Stimulated activated CD4-positive, alpha-beta T cell treated with anti-CD3 and anti-CD28 coated beads, Interleukin-2, amount 100 ng/mL, for 24 hours (primary cell): ENCODE measurements at places on chromosomes 2 and 18.

DNA sequence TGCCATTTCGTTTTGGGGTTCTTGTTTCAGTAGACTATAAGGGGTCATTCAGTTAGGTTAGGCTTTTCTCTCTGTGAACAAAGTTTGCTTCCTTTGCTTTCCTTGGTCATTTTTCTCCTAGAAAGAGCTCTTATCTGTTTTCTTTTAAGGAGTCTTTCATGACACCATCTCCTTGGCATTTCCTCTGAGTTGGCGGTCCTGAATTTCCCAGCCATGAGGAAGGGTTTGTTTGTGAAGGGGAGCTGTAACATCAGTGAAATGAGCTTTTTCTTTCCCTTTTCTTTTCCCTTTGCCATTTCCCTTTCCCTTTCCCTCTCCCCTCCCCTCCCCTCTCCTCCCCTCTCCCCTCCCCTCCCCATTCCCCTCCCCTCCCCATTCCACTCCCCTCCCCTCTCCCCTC, 61.7 kb downstream of the MAP4K4 start:
- no peak for DNase-seq

DNA sequence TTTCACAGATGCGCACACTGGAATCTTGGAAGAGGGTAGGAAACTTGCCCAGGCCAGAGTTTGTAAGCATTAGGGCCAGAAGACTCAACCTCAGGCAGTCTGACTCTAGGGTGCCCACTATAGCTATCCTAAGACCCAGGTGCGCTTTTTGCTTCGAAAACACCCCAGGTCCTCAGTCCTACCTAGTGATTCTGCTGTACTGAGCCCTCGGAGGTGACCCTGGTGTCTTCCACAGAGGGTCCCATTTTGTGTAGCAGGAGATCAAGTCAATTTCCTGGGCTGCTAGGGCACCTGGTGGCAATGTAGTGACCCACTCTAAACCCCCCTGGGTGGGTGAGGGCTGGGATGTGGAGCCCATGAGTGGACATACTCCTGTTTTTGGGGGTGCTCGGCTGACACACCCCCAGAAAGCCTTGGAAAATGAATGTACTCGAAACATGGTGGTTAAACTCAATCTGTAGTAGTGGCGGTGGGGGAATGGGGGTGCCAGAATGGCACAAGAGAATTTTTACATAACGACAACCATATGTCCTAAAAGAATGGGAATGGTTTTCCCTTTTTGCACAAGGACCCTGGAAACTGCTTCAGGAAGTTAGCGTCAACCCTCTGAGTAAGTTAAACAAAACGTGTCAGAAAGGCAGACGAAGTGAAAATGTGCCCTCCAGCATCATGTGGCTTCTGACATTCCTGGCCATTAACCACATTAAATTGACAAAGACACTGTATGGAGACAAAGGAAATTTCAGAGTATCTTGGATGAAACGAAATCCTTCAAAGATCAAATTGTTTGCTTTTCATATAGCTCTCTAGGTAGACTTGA, 218.0 kb upstream of the COPS8 start:
- no peak for DNase-seq

- DNase-seq, result no peak
These were observed 21.9 kb downstream of the ARPC2 start for GRCh38 chr2:218238887-218239286.

DNA sequence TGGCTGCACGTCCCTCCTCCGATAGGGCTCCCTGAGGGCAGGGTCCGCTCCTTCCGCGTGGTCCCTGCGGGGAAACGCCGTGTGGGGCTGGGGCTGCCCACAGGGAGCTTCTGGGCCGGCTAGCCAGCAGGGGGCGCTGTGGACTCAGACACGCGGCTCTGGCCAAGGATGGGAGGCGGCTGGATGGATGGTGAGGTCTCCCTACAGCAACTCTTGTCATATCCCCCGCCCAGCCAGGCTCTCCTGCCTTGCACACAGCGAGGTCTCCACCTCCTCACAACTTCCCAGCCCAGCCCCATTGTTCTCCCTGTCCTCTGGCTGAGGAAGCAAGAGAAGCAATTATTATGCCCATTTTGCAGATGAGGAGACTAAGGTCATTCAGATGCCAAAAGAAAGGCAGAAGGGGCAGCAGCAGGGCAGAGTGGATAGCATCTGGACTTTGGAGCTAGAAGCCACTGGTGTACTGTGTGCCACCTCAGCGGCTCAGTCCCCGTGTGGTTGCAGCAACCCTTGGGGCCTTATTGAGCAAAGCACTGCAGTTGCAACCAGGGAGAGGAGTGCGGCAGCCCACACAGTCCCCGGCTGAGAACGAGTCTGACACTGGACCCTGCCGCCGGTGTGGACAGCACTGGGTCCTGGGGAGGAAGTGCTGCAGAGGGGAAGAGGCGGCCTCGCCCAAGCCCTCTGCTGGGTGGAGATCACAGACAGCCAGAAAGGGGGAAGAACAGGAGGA, 99.0 kb downstream of the ZFP36L2 start:
- peak; percentile 97 for DNase-seq

- DNase-seq, result no peak
These were observed 22.1 kb downstream of the HTR2B start for GRCh38 chr2:231102772-231103171.

GRCh38 chr2:138293045-138293444, 208.5 kb upstream of the SPOPL start:
- no peak for DNase-seq
